ENCODE measurements at places on chromosomes 5 and 9. TPM values are rescaled to one million over a fixed set of nuclear protein-coding genes. Genes with fewer than 3 reads are reported as not detected.

GRCh38 chr5:5533927-5534326 is 111.5 kb downstream of the ICE1 start:
- DNase-seq = no peak

GRCh38 chr5:113212244-113212920 is 222.4 kb downstream of the TSSK1B start:
- DNase-seq = no peak

The FOXD4L4 gene
- not detected for total RNA-seq

The C9orf153 gene
- total RNA-seq = 0.99 TPM

The COL23A1 gene
- total RNA-seq = 0.28 TPM

GRCh38 chr5:141496038-141496437 is 7.2 kb downstream of the PCDHGC5 start:
- peak; percentile 37 for DNase-seq

GRCh38 chr9:109792951-109793546 is 13.1 kb downstream of the PALM2AKAP2 start:
- no peak for DNase-seq

- no peak for DNase-seq
These were observed 132.4 kb downstream of the DAB2IP start for GRCh38 chr9:121783521-121784507.

The RGMB gene
- 25.0 TPM for total RNA-seq

- DNase-seq = no peak
These were observed 55.0 kb upstream of the IER5L start for GRCh38 chr9:129232839-129233591.

The ZNF366 gene
- total RNA-seq = 1.8 TPM

The CER1 gene
- not detected for total RNA-seq

- no peak for DNase-seq
These were observed 250.3 kb downstream of the TUSC1 start for GRCh38 chr9:25427898-25428297.

The ARID3C gene
- total RNA-seq = not detected

The ARL14EPL gene
- total RNA-seq = not detected

DNA sequence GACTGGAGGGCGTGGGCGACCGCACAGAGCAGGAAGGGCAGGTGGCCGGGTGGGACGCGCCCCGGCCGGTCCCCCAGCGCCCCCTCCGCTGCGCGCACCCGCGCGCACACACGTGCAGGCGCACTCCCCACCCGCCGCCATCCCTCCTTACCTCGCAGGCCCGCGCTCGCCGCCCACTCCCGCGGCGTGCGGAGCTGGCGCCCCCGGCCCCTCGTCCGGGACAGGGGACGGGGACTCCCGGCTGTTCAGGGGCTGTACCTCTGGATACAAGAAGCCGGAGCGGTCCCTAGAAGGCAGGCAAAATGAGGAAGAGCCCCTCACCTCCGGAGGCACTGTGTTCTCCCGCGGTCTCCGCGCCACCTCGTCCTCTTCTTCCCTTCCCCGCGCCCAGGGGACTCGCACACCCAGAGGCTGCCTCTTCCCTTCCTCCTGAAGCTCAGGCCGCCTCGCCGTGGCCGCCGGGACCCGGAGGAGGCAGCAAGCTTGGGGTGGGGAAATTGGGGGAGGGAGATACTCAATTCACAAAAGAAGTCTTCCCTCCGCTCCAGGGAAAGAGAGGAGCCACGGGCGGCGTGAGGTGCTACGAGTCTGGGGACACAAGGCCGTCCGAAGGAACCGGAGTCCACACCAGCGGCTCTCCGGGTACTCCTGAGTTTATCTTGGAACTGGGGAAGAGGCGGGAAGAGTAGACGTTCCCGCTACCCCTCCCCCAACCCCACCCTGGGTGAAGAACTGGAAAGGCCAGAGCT is 1.4 kb upstream of the GABRB2 start:
- DNase-seq = no peak

- no peak for DNase-seq
These were observed 56.2 kb downstream of the ANGPTL2 start for GRCh38 chr9:127066060-127066850.

The PTGDS gene
- 28.5 TPM for total RNA-seq

The POC5 gene
- total RNA-seq = 16.6 TPM

- DNase-seq = no peak
These were observed 69.2 kb downstream of the STK32A start for GRCh38 chr5:147303976-147304375.

GRCh38 chr5:3542769-3543168 is 52.9 kb upstream of the IRX1 start:
- no peak for DNase-seq

- no peak for DNase-seq
These were observed 479.4 kb downstream of the ENC1 start for GRCh38 chr5:74161170-74161569.

GRCh38 chr5:172455511-172456061 is 1.3 kb upstream of the SH3PXD2B start:
- peak; percentile 74 for DNase-seq

- DNase-seq = no peak
These were observed 17.8 kb downstream of the PAEP start for GRCh38 chr9:135579356-135579755.

The PFN3 gene
- total RNA-seq = not detected

The NOXA1 gene
- total RNA-seq = 2.9 TPM

DNA sequence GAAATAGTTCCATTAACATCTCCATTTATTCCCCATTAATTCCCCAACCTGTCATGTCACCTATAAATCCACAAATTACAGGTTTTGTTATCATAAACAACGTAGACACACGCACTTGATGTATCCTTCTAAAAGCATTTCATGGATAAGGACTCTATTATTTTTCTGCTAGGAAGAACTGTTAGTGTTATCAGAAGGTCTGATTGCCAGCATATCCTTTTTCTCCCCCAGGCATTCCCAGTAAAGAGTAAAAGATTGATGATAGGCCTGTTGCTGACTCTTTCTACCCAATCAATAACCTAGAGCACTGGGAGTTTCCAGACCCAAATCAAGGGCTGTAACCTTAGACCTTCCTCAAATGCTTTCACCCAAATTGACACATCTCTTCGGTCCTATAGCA is 60.8 kb downstream of the RFK start:
- no peak for DNase-seq

The JAKMIP2 gene
- 3.1 TPM for total RNA-seq

The HRCT1 gene
- total RNA-seq = 2.1 TPM

- DNase-seq = no peak
These were observed 585.5 kb upstream of the ITGA1 start for GRCh38 chr5:52202256-52202655.

GRCh38 chr5:74833537-74834266 is 32.5 kb downstream of the FAM169A start:
- no peak for DNase-seq

The LRRC19 gene
- total RNA-seq = not detected

The SV2C gene
- total RNA-seq = 0.71 TPM

GRCh38 chr9:36119476-36119875 is 17.1 kb upstream of the GLIPR2 start:
- no peak for DNase-seq

DNA sequence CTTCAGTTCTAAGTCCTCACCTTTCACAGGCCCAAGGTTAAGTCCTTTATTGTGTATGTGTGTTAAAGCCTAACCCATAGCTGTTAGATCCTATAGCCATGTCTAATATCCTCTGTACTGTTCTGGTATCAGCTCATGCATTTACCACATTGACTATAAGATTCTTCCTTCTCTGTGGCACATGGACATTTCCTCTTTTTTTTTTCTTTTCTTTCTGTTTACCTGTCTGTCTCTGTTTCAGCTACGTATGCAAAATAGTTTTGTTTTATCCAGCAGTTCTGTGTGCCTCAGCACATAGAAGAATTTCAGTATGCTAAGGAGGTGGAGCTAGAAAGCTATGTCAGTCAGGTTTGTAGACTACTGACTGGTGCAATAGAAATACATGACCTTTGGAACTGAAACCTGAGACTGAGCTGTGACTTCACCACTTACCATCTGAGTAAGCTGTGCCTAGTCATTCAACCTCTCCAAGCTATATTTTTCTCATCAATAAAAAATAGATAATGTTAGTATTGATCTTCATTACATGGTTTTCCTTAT is 155.6 kb upstream of the VLDLR start:
- no peak for DNase-seq

DNA sequence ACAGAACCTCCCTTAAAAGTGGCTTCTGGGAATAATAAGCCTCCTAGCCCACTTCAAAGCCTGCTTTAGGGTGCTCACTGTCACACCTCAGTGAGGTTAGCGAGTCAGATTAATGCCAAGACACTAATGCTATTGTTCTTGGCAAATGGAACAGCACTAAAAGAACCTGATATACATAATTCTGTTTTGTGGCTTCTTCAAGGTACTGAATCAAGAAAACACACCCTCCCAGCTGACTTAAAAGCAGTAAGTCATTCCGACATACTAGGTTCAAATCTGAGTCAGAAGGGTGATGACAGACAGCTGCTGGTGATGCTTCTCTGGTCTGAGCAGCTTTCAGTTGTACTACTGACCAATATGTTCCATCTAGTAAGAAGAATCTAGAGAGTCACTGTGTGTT is 121.6 kb downstream of the OXCT1 start:
- no peak for DNase-seq

DNA sequence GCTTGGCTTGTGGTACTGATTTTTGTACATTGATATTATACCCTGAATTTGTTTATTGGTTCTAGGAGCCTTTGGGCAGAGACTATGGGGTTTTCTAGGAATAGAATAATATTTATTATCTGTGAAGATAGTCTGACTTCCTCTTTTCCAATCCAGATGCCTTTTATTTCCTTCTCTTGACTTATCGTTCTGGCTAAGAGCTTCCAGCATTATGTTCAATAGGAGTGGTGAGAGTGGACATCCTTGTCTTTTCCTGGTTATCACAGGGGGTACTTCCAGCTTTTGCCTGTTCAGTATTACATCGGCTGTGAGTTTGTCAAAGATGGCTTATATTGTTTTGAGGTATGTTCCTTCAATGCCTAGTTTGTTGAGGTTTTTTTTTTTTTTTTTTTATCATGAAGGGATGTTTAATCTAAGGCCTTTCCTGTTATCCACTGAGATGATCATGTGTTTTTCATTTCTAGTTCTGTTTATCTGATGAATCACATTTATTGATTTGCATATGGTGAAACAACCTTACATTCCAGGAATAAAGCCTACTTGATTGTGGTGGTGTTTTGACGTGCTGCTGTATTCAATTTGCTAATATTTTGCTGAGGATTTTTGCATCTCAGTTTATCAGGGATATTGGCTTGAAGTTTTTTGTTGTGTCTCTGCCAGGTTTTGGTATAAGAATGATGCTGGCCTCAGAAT is 77.5 kb downstream of the CERT1 start:
- DNase-seq = no peak

The ANKRD31 gene
- not detected for total RNA-seq

The TEX48 gene
- total RNA-seq = not detected

DNA sequence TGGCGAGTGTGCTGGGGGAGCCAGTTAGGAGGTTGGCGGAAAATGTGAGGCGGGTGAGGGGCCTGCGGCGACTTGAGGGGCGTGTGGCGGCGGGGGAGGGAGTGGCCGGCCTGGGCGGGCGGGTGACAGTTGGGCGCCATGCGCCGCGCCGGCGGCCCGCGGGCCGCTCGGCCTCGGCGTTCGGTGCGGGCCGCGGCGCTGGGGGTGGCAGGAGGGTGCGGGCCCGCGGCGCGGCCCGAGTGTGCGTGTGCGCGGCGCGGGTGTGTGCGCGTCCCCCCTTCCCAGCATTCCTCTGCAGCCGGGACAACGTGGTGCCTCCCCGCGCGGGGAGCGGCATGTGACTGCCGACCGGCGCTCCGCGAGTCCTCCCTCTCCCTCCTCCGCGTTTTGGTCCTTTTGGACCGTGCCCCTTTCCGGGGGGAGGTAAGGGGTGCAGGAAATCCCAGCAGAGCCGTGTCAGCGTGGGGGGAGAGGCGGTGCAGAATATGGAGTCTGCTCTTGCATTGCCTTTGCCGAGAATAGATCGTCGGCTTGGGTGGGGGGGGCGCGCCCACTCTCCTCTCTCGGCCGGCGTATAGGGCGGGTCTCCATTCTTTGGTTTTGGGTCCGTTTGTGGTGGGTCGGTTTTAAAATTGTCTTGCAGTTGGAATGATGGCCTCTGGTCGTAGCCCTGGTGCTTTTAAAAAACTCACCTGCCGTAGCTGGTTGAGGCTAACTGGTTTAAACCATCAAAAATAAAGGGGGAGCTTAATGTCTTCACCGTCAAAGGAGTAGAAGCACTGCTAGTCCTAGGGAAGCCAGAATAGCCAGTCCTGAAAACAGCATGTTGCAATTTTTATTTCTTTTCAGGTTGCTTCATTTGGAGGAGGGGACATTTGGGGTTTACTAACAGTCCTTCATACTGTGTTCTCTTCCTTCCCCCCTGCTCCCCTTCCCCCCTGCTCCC is 2.0 kb downstream of the LARP1 start:
- peak; percentile 87 for DNase-seq

DNA sequence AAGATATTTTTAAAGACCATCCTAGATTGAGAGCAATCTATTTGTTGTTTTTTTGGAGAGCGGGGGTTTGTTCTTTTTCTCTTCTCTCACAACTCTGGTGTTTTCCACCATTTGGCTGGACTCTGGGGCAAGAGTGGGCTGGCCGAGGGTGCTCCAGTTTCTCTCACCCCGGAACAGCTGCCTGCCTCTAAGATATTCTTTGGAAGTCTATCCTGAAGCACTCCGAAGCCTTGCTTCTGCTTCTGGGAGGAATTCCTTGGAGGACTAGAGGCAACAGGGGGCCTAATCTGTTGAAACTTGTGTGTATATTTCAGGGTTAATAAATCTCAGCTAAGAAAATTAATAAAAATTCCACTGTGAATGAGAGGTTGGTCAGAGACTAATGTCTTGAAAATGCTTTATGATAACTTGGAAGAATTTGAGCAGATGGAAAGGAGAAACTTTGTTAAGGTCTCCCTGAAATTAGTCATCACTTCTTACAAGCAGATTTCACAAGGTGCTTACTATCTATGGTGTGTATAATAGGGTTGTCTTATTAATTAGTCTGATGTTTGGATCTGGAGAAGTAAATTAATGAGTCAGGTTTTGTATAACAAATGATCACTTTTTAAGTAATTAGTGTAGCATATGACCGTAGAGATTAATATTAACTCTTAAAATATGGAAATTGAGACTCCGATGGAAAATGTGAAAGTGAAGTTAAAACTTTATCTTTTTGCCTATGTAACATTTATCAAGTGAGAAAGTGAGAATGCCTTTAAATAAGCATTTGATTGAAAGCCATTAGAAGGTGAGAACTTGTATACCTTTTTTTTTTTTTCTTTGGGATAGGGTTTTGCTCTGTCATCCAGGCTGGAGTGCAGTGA is 4.0 kb downstream of the MAN2A1 start:
- DNase-seq = no peak

GRCh38 chr9:13580760-13581159 is 301.3 kb upstream of the MPDZ start:
- no peak for DNase-seq

- DNase-seq = no peak
These were observed 60.2 kb upstream of the DMAC1 start for GRCh38 chr9:7859701-7860334.

The PCDHB11 gene
- 5.0 TPM for total RNA-seq

GRCh38 chr5:180291234-180291940 is 496 bp downstream of the MAPK9 start:
- DNase-seq = no peak

DNA sequence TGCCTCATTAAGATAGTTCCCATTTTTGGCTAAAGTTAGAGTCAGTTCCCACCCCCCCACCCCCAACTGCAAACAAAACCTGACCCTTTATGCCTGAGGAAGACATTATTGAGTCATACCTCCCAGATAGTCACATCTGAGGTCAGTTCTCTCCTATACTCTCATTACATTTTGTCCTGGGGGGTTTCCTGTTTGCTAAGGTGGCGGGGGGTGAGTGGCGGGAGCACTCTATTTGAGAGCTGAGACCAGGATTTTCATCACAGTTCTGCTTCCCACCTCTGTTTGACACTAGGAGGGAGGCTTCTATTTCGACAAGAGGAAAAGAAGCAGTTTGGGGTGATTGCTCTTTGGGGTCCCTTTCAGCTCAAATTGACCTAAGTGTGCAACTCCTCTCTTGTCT is 59.4 kb upstream of the ICE1 start:
- DNase-seq = no peak

- no peak for DNase-seq
These were observed 75.7 kb upstream of the GLIS3 start for GRCh38 chr9:4375424-4376200.
